Lower lobe of right lung (tissue), 2 donors: ENCODE measurements at places on chromosomes 12 and 14. TPM values are rescaled to one million over a fixed set of nuclear protein-coding genes. Genes with fewer than 3 reads are reported as not detected.

- no peak for DNase-seq
Observed at GRCh38 chr14:26841920-26842741, 244.3 kb upstream of the NOVA1 start.

DNA sequence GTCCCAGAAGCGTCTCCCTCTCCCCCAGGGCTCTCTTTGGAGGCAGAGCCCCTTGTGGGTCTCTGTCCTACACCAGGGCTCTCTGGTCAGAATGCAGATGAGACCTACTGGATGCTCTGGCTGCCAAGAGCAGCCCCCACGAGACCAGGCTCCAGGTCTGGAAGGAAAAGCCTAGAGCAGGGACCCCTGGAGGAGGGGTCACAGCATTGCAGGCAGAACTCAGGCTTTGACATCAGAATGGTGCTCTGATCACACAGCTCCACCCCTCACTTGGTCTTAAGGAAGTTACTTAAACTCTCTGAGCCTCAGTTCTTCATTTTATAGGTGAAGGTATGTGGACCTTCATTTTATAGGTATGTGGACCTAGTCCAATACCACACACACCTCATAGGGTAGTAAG is 83.1 kb downstream of the ARL6IP4 start:
- DNase-seq: peak; percentile 24

GRCh38 chr14:63833728-63834127 is 19.1 kb upstream of the SYNE2 start:
- DNase-seq: no peak

GRCh38 chr12:93200291-93200917 is 177.3 kb upstream of the NUDT4 start:
- no peak for DNase-seq

DNA sequence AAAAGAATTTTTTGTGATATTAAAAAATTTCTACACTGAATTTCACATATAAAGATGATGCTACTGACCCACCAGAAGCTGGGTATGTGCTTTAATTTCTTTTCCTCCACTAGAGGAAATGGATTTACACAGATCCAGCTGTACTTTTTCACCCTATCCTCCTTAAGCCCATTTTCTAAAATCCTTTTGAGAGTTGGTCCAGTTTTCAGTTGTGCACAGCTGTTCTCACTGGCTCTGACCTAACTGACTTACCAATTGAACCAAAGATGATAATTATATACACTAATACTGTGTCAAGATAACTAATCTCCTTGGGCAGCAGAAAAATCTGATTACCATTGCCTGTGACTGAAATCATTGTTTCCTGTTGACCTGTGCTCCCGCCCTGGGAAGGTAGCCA is 108.5 kb downstream of the ZFC3H1 start:
- no peak for DNase-seq

GRCh38 chr14:96994999-96995398 is 197.8 kb downstream of the VRK1 start:
- DNase-seq: no peak

DNA sequence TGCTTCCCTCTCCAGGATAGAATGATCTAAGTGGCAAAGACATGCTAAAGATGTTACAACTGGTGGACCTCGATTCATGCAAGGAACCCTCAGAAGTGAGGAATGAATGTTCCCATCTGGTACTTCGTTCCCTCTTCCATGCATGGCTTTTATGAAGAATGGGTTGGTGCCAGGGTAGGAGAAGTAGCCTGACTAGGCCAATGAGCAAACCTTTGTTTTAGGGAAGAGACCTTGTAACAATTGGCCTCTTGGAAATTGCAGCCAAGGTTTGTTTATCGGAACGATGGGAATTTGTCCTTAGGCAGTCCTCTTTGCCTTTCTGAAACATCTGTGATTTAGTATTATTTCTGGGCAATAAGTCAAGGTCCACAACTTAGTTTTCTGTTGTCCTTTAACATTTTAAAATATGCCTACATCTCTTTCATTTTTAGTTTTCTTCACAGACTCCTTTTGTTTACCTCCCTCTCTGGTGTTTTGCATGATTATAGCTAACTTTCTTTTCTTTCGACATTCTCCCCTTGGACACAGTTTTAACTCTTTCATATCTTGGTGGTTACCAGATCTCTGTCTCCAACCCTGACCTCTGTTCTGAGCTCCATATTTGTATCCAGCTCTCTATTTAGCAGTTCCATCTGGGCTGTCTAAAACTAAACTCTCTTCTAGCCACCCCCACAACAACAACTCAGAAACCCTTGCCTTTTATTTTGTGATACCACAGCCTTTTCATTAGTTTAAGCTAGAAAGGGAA is 70.0 kb downstream of the DIP2B start:
- DNase-seq: no peak

GRCh38 chr14:67643713-67644112 is 24.0 kb downstream of the ARG2 start:
- DNase-seq: no peak

GRCh38 chr12:80939231-80939950 is 1.7 kb upstream of the LIN7A start:
- DNase-seq: no peak

The G2E3 gene
- 14.3 TPM for total RNA-seq

The KRT72 gene
- not detected for total RNA-seq
